Vagina (tissue), 2 donors: ENCODE measurements at places on chromosomes 11 and 22.

DNA sequence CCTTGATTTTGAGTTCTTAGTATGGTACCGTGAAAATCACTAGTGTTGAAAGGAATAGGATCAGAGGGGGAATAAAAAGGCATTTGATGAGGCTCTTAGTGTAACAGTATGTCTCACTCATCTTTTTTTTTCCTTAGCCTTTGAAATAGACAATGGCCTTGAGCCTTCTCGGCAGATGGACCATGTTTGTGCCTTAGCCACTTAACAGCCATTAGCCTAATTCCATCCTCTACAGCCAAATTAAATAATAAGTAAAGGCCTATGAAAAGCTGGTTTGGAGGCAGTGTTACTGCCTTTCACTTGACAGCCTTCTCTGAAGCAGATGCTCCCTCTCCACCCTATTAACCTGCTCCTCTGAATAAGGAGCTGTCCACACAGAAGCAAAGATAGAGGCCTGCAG, 580.7 kb downstream of the NTM start:
- DNase-seq: no peak
- no peaks in the 10 kb centered on the region for H3K4me1 ChIP-seq
- H3K27ac ChIP-seq: no peak overlapping the region
- no peaks in the 10 kb centered on the region for H3K36me3 ChIP-seq
- H3K4me3 ChIP-seq: no peak overlapping the region
- H3K27me3 ChIP-seq: no peaks in the 10 kb centered on the region

GRCh38 chr11:73281796-73282660, 9.9 kb downstream of the P2RY6 start:
- no peaks in the 10 kb centered on the region for H3K36me3 ChIP-seq
- no peaks in the 10 kb centered on the region for H3K4me1 ChIP-seq
- H3K27me3 ChIP-seq: no peaks in the 10 kb centered on the region
- H3K27ac ChIP-seq: no peak overlapping the region

DNA sequence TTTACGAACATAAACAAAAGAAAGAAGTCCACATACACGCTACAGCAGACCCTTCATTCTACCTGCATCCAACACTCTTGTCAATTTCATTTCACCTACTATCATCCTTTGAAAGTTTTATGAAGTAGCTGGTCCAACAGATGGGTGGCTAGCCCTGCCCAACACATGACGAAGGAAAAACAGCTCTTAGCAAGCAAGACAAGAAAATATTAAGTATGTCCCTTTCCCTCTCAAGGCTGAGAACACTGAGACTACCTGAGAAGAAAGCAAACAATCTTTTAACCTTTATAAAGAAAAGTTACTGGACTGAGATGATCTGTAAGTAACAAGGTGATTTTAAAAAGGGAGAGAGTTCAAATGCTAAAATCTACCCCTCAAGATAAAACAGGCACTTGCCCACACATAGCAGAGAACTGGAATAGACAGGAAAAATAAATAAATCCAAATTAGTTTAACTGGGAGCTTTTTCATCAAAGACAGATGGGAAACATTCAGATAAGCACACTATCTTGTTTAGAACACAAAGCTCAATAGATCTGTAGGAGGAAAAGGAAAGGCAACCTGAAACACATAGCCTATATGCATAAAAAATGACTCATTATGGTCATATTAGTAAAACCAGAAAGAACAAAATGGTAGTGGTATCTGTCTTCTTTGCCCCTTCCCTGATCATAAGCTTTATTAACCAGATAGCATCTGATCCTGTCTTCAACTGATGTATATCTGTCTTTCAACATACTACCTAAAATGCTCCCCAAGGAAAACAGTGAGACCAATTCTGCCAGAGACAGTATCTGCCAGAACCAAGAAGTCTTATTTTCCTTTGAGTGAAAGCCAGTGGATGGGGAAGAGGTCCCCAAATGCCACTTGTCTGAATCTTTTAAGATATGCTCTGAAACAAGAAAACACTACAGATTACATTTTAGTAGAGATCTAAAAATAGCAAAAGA, 104.3 kb downstream of the MRTFA start:
- H3K4me1 ChIP-seq: peaks cover 57% of the 10 kb centered on the region
- H3K4me3 ChIP-seq: peak overlapping the region; percentile 28
- H3K27me3 ChIP-seq: no peaks in the 10 kb centered on the region

- no peak overlapping the region for H3K27ac ChIP-seq
- no peaks in the 10 kb centered on the region for H3K36me3 ChIP-seq
- no peak overlapping the region for H3K4me3 ChIP-seq
- DNase-seq: no peak
Measured at GRCh38 chr11:44600839-44601383, 35.4 kb downstream of the CD82 start.

DNA sequence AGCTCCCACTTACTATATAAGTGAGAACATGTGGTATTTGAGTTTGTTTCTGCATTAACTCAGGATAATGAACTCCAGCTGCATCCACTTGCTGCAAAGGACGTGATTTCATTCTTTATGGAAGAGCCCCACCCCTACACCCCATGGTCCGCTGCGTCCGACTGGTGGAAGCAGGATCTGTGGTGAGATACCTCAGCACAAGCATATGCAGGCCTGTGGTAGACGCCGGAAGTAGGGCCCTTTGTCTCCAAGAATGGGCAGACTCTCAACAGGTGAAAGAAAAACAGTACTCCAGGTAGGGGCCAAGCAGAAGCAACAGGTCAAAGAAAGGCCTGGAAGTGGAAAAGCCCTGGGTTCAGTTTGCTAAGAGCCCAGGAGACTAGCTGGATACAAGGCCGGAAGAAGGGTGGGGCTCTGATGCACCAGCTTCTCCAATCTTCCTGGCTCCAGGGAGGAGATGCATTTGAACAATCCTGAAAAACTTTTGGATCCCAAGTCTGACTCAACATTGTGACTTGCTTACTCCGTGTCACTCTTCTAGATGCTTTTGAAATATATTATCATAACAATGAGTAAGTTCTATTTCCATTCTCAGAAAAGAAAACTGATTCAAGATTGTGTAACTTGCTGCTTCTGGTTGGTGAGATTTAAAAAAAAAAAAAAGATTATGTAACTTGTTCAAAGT, 30.4 kb downstream of the NEAT1 start:
- peak overlapping the region; percentile 95 for H3K27ac ChIP-seq
- H3K36me3 ChIP-seq: no peaks in the 10 kb centered on the region
- H3K27me3 ChIP-seq: no peaks in the 10 kb centered on the region
- H3K4me3 ChIP-seq: no peak overlapping the region
- no peak for DNase-seq
- peaks cover 32% of the 10 kb centered on the region for H3K4me1 ChIP-seq

GRCh38 chr11:104876861-104877431, 21.3 kb downstream of the CASP12 start:
- H3K4me1 ChIP-seq: no peaks in the 10 kb centered on the region
- DNase-seq: no peak
- no peaks in the 10 kb centered on the region for H3K27me3 ChIP-seq

DNA sequence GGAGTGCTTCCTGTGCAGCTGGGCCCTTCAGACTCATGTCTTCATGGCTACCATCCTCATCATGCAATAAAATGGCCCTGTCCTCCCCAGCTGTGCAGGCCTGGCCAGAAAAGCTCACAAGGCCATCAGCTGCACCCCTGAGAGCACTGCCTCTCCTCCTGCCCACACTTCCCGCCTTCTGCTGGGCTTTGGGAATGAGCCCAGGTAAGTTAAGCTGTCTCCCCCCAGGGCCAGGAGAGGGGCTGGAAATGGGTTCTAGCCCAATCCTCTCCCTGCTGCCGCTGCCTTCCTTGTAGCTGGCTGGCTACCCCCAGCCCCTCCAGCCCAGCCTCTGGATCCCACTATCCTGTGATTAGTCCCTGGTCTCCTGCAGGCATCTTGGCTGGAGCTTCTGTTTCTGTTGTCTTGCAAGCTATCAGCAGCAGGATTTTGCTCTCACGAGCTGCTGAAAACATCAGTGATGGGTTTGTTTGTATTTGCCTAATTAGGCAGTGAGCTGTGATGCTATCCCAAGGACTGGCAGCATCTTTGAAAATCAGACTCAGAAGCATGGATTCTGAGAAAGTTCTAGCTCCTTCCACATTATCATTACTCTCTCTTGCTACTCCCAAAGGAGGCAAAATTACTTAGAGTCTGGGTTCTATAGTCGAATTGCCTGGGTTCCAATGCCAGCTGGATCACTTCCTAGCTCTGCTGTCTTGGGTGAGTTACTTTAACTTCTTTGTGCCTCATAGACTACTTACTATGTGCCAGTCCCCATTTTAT, 168.1 kb downstream of the ST3GAL4 start:
- H3K4me3 ChIP-seq: no peak overlapping the region
- no peak overlapping the region for H3K27ac ChIP-seq
- no peak for DNase-seq
- no peaks in the 10 kb centered on the region for H3K27me3 ChIP-seq
- H3K36me3 ChIP-seq: no peaks in the 10 kb centered on the region
- H3K4me1 ChIP-seq: no peaks in the 10 kb centered on the region
